Kidney (tissue), 22 donors: ENCODE measurements at places on chromosomes 1 and 21. TPM values are rescaled to one million over a fixed set of nuclear protein-coding genes. Genes with fewer than 3 reads are reported as not detected.
A peak's percentile ranks its signal among the peaks of the same experiment; 100 is the strongest.

DNA sequence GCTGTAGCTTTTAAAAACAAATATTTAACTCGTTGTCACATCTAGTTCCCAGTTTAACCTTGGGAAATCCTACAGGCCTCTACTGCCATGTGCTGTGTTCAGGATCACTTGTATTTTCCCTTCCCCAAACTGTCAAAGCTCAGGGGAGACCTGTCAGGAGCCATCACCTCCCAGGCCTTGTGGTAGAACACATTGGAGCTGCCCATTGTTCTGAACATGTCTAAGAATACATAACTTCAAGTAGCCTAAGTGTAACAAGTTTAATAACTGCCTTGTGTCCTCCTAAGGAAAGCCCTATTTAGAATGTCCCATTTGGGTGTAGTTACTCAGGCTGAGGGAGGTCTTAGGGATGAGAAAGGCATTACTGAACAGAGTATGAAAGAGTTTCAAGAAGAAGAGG, 28.6 kb upstream of the PIGC start:
- no peak for DNase-seq
- H3K27me3 ChIP-seq, result no peaks in the 10 kb centered on the region
- no peak overlapping the region for H3K27ac ChIP-seq
- no peak overlapping the region for H3K4me3 ChIP-seq
- no peaks in the 10 kb centered on the region for H3K4me1 ChIP-seq
- no peaks in the 10 kb centered on the region for H3K36me3 ChIP-seq

GRCh38 chr1:17319561-17320350, 11.8 kb downstream of the PADI4 start:
- no peak overlapping the region for H3K27ac ChIP-seq
- H3K4me3 ChIP-seq, result no peak overlapping the region
- H3K27me3 ChIP-seq, result no peaks in the 10 kb centered on the region
- H3K4me1 ChIP-seq, result no peaks in the 10 kb centered on the region
- DNase-seq, result no peak

DNA sequence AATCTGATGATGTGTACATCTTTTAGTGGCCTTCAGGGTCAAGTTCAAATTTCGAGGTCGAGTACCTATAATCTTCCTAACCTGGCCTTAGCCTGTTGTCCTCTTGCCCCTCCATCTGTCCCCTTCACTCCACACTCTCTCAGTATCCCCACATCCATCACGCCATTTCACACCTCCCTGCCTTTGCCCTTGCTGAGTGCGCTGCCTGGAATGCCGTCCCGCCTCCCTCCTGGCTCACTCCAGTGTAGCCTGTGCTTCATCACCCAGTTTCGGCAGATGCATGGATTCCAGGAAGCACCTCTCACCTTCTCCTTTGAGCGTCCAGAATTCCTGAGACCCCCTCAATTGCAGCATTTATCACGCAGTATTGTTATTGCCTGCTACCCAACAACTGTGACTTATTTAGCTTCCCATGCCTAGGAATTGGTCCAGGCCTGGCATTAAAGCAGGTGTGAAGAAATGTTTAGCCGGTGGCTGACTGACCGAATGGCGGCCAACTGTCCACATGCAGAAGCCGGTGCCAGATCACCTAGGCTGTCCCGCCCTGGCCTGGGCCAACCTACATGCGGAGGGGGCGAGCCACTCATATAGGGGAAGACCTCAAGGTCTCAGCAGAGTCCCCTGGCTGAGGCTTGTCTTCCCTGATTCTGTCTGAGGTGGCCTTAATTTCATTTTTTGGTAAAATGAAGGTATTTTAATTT, 34.5 kb downstream of the MYOM3 start:
- no peaks in the 10 kb centered on the region for H3K27me3 ChIP-seq
- H3K36me3 ChIP-seq, result no peaks in the 10 kb centered on the region
- DNase-seq, result no peak
- no peak overlapping the region for H3K27ac ChIP-seq
- peaks cover 2% of the 10 kb centered on the region for H3K4me1 ChIP-seq
- H3K4me3 ChIP-seq, result no peak overlapping the region

DNA sequence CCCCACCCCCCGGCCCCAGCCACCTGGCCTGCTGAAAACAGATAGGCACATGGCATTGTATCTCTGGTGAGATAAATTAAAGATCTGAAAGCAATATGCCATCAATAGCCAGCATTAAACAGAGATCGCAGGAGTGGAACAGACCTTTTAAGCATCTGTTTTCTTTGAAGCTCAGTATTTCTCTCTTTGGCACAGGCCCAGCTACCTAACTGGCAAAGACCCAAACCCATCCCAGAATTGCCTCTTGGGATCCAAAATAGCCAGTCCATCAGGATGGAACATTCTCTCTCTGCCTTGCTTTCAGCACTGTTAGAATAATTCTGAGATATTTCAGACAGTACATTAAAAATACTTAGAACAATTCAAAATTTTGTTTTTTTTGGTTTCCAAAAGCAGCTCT, 46.0 kb downstream of the KCNJ6 start:
- no peak for DNase-seq
- no peaks in the 10 kb centered on the region for H3K36me3 ChIP-seq
- H3K4me1 ChIP-seq, result no peaks in the 10 kb centered on the region
- no peaks in the 10 kb centered on the region for H3K27me3 ChIP-seq

GRCh38 chr1:47323599-47324031, 9.7 kb upstream of the STIL start:
- H3K36me3 ChIP-seq, result no peaks in the 10 kb centered on the region
- no peak for DNase-seq
- no peaks in the 10 kb centered on the region for H3K27me3 ChIP-seq
- H3K4me1 ChIP-seq, result no peaks in the 10 kb centered on the region
- no peak overlapping the region for H3K4me3 ChIP-seq

DNA sequence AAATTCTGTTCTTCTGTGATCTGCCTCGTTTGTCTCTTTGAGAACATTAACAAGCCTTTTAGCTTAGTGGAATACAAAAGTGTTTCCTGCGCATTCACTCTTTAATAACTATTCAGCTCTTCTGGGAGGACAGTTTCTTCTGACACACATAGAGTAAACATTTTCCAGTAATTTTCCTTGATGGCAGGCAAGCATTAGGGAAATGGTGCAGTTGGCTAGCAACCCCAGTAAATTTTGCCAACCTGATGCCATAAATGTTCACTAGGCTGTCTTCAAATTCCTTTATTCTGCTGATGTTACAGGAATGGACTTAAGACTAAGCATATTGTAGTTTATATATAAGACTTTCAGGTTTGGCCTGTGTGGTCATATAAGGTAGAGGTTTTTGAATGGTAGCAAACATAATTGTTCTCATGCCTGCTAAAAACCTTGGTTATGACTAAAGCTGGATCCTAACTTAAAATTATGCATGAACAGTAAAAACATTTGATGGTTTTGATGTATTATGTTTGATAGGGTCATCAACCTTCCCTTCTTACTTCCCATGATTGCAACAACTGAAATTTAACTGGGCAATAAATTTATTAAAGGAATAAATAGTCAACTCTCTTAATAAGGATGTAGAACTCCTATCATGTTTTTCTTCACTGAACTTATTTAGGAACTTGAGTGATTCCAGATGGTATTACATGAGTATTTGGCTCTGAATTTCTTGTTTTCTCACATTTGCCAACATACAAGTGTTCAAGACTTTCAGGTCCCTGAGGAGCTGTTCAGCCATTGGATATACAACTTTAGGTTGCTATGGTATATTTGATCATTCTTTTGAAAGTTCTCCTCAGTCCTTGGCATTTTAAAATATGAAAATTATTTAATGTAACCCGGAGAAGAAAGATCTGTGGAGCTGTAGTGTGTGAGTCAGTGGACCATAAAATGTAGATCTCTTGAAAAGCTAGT, 223.4 kb downstream of the FMN2 start:
- DNase-seq, result peak; percentile 57
- H3K27me3 ChIP-seq, result no peaks in the 10 kb centered on the region
- H3K4me3 ChIP-seq, result no peak overlapping the region

GRCh38 chr1:81115422-81115821, 685.3 kb upstream of the ADGRL2 start:
- no peak for DNase-seq
- no peaks in the 10 kb centered on the region for H3K36me3 ChIP-seq
- H3K4me1 ChIP-seq, result no peaks in the 10 kb centered on the region
- H3K27me3 ChIP-seq, result no peaks in the 10 kb centered on the region
- no peak overlapping the region for H3K4me3 ChIP-seq

- H3K4me3 ChIP-seq, result no peak overlapping the region
- no peaks in the 10 kb centered on the region for H3K36me3 ChIP-seq
- peak; percentile 16 for DNase-seq
Measured at GRCh38 chr1:178528228-178528952, 15.5 kb downstream of the TEX35 start.

GRCh38 chr1:1090424-1091343, 16.6 kb upstream of the RNF223 start:
- peak; percentile 59 for DNase-seq
- H3K4me3 ChIP-seq, result no peak overlapping the region
- no peaks in the 10 kb centered on the region for H3K4me1 ChIP-seq
- H3K36me3 ChIP-seq, result no peaks in the 10 kb centered on the region
- H3K27ac ChIP-seq, result no peak overlapping the region
- H3K27me3 ChIP-seq, result no peaks in the 10 kb centered on the region

- no peak overlapping the region for H3K4me3 ChIP-seq
- no peaks in the 10 kb centered on the region for H3K36me3 ChIP-seq
- no peaks in the 10 kb centered on the region for H3K4me1 ChIP-seq
Measured at GRCh38 chr21:46036696-46037330, 55.2 kb downstream of the COL6A1 start.

DNA sequence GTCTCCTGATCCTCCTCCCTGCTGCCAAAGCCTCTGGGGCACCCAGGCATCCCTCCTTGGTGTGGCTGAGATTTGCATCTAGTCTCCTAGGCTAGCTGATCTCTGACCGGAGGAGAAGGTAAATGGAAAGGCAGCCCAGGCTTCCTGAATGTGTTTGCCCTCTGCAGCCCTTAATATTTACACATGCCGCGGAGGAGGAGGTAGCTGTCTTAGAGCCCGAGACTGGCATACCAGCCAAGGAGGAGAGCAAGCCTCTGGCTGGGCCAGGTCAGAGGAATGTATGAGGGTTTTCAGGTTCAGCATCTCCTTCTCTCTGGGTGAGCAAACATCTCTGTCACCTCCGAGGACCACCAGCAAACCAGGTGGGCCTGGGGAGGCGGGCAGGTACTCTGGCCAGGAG, 86.0 kb upstream of the GRIK3 start:
- no peak for DNase-seq
- no peaks in the 10 kb centered on the region for H3K4me1 ChIP-seq
- H3K4me3 ChIP-seq, result no peak overlapping the region
- H3K27ac ChIP-seq, result no peak overlapping the region

- no peak for DNase-seq
- no peak overlapping the region for H3K4me3 ChIP-seq
- H3K4me1 ChIP-seq, result peaks cover 9% of the 10 kb centered on the region
- H3K36me3 ChIP-seq, result no peaks in the 10 kb centered on the region
- H3K27ac ChIP-seq, result no peak overlapping the region
- no peaks in the 10 kb centered on the region for H3K27me3 ChIP-seq
Measured at GRCh38 chr1:2084306-2084705, 34.1 kb downstream of the PRKCZ start.

GRCh38 chr1:8667869-8668594, 149.4 kb downstream of the RERE start:
- DNase-seq, result peak; percentile 58
- H3K4me3 ChIP-seq, result no peak overlapping the region
- peak overlapping the region; percentile 59 for H3K27ac ChIP-seq
- H3K4me1 ChIP-seq, result peaks cover 56% of the 10 kb centered on the region
- no peaks in the 10 kb centered on the region for H3K27me3 ChIP-seq
- H3K36me3 ChIP-seq, result no peaks in the 10 kb centered on the region

DNA sequence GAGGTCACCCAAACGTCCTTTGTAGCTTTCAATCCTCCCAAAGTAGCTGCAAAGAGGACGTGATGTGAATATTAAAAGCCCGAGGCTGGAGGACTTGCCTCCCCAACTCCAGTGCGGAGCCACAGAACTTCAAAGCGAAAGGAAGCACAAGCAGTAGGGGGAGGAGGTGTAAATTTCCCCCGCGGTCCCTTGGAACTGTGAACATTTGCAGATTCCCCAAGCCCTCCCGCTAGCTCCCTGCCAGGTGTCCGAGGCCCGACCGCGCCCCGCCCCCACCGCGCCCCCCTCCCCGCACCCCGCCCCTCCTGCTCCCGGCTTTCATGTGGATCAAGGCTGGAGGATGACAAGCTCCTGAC, 41.5 kb upstream of the HAO2 start:
- H3K36me3 ChIP-seq, result no peaks in the 10 kb centered on the region
- peak overlapping the region; percentile 32 for H3K27ac ChIP-seq
- no peaks in the 10 kb centered on the region for H3K27me3 ChIP-seq
- no peak for DNase-seq
- peak overlapping the region; percentile 76 for H3K4me3 ChIP-seq

DNA sequence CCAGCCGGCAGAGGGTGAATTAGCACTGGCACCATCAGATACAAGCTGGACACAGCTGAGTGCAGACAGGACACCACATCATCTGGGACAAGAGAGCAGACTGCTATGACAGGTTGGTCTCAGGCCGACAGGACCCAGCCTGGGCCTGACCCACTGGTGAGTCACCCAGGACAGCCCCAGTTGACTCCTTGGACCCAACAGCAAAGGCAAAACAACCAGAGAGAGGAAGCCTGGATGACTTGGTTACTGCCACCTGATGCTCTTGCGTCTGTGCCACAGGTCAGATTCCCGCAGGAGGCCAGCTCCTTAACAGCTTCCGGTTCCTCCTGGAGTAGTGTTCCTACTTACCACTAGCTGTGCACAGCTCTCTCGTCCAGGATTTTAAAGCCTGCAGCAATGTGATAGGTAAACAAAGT, 18.5 kb downstream of the CCN1 start:
- DNase-seq, result no peak
- no peaks in the 10 kb centered on the region for H3K27me3 ChIP-seq
- H3K4me1 ChIP-seq, result no peaks in the 10 kb centered on the region

GRCh38 chr1:29639156-29639736, 402.9 kb downstream of the PTPRU start:
- H3K27ac ChIP-seq, result peak overlapping the region; percentile 35
- no peaks in the 10 kb centered on the region for H3K4me1 ChIP-seq
- no peaks in the 10 kb centered on the region for H3K27me3 ChIP-seq
- H3K36me3 ChIP-seq, result no peaks in the 10 kb centered on the region

DNA sequence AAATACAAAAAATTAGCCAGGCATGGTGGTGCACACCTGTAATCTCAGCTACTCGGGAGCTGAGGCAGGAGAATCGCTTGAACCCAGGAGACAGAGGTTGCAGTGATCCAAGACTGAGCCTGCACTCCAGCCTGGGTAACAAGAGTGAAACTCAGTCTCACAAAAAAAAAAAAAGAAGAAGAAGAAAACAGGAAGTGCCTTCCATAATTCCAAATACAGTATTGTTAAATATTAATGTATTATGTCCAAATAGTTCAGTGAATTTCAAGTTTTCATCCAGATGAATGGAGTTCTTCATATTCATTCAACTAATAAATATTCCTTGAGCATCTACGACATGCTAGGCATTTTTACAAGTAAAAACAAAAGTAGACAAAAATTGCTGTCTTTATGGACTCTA, 33.3 kb downstream of the PLEKHO1 start:
- no peak overlapping the region for H3K27ac ChIP-seq
- no peaks in the 10 kb centered on the region for H3K27me3 ChIP-seq
- no peaks in the 10 kb centered on the region for H3K4me1 ChIP-seq
- H3K4me3 ChIP-seq, result no peak overlapping the region
- no peaks in the 10 kb centered on the region for H3K36me3 ChIP-seq

GRCh38 chr1:48526008-48526710, 54.2 kb upstream of the SPATA6 start:
- no peak overlapping the region for H3K27ac ChIP-seq
- H3K27me3 ChIP-seq, result no peaks in the 10 kb centered on the region
- no peaks in the 10 kb centered on the region for H3K36me3 ChIP-seq

The OR2L13 gene
- not detected for total RNA-seq

The NES gene
- 50.7 TPM for total RNA-seq

The SERTAD4 gene
- total RNA-seq, result 9.2 TPM

The ZNF672 gene
- total RNA-seq, result 28.6 TPM

The TGFBR3 gene
- 57.9 TPM for total RNA-seq

The CDA gene
- 6.0 TPM for total RNA-seq

The KRTAP7-1 gene
- not detected for total RNA-seq

The SLC37A1 gene
- total RNA-seq, result 21.8 TPM

The SPRR2E gene
- not detected for total RNA-seq

The KPRP gene
- not detected for total RNA-seq
